ENCODE measurements at places on chromosomes 7 and 10. TPM values are rescaled to one million over a fixed set of nuclear protein-coding genes. Genes with fewer than 3 reads are reported as not detected.

The OR6B1 gene
- not detected for total RNA-seq

The UCN3 gene
- total RNA-seq = not detected

The PDE6C gene
- total RNA-seq = not detected

The ICA1 gene
- total RNA-seq = 1.6 TPM

The RBP4 gene
- total RNA-seq = 11.8 TPM

The TMEM229A gene
- total RNA-seq = not detected

The WNT8B gene
- not detected for total RNA-seq

Data from A549 treated with Mapracorat at 1 μM for 4 hours (cell line).